ENCODE measurements at places on chromosomes 16 and 17. TPM values are rescaled to one million over a fixed set of nuclear protein-coding genes. Genes with fewer than 3 reads are reported as not detected.

Gene HOXB5
- total RNA-seq = not detected

Gene SLC16A13
- 0.70 TPM for total RNA-seq

Gene GSE1
- 55.7 TPM for total RNA-seq

Gene SLC16A5
- 16.5 TPM for total RNA-seq

DNA sequence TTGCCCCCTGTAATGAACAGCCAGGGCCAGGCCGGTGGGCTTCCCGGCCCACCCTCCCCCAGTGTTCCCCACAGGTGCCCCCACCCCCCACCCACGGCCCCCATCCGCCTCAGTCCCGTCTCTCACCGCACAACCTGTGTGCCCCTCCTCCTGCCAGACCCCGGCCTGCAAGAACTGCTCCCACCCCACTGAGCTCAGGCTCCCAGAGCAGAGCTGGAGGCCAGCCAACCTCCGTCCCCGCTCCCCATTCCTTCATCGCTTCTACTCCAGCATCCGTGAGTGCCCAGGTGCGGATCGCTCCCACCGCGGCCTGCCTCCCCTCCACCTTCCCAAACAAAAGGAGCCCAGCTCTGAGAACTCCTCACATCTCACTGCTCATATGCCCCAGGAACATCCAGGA, 4.2 kb downstream of the MVD start:
- no peak for DNase-seq

GRCh38 chr17:11948789-11949188, 48.5 kb downstream of the ZNF18 start:
- no peak for DNase-seq

DNA sequence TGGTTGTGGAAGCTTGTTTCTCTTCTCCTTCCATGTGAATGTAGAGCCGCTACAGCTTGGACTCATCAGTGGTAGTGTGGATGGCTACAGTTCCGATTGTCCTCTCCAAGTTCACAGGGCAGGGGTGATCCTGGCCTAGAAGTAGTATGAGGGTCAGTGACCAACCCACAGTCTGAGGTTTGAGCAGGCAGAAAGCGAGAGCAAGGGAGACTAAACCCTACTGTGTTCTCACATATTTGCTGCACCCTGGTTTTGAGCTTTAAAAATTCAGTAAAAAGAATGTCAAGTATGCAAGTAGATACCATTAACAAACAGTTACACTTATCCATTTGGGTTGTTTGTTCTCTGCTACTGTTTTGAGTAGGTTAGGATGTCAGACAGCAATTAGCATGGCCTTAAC, 148.9 kb downstream of the MRTFB start:
- DNase-seq = no peak

- DNase-seq = no peak
Observed at GRCh38 chr16:24890746-24891145, 45.0 kb downstream of the SLC5A11 start.

DNA sequence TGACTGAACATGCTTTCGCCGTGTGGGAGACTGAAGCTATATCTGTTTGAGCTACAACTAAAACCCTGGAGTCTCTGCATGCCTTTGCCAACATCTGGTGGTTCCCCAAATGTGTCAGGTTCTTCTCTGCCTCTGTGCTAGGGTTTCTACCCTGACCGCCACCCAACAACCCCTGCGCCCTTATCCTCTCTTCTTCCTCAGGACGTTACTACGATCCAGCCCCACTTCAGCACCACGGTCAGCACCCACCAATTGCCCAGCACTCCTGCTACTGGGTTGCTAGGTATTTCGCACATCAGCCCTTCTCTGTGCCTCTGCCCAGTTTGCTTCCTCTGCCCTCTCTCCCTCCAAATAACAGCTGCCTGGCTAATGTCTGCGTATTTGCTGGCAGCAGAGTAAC, 106.3 kb upstream of the HSBP1 start:
- no peak for DNase-seq

- no peak for DNase-seq
Observed at GRCh38 chr17:18318117-18318516, 3.0 kb downstream of the SMCR8 start.

DNA sequence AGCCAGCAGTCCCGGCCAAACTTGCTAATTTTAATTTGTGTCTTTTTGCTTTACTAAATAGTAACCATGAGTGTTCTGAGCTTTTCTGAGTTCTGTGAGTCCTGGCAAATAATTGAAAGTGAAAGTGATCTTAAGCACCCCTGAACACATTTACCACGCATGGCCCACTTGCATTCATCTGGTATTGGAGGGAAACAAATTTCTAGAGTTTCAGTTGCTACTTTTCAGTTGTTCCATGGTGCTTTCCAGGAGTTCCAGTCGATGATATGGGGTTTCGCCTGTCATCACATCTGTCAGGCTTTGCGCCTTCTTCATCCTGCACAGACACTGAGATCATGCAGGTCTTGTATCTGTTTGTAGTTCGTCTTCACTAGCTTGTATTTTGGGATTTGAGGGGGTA, 44.1 kb downstream of the CRLF3 start:
- DNase-seq = no peak
